ENCODE measurements at places on chromosomes 2 and 18.

GRCh38 chr2:214775971-214776370 lies 33.5 kb downstream of the BARD1 start:
- DNase-seq, result no peak

- DNase-seq, result no peak
Measured at GRCh38 chr2:29165362-29166241, 50.4 kb downstream of the CLIP4 start.

DNA sequence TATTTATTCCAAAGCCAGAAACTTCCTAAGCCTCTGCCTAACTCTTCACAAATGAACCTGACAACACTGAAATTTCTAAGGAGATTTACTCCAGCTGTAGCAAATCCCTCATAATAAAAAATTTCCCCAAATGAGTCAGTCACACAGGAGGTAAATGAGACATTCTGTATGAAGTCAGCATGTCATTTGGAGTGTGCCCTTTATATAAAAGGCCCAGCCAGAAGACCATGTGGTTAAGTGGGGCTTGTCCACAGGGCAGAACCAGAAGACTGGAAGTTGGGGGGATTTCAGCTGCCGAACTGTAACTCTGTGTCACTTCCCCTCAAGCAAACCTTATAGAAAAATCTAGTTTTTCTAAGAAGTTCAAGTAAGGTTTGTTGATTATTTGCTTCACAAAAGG lies 30.2 kb downstream of the NRP2 start:
- no peak for DNase-seq

- no peak for DNase-seq
Measured at GRCh38 chr2:134167015-134167414, 86.9 kb upstream of the MGAT5 start.

- peak; percentile 47 for DNase-seq
Measured at GRCh38 chr2:225122583-225123486, 80.6 kb upstream of the DOCK10 start.

DNA sequence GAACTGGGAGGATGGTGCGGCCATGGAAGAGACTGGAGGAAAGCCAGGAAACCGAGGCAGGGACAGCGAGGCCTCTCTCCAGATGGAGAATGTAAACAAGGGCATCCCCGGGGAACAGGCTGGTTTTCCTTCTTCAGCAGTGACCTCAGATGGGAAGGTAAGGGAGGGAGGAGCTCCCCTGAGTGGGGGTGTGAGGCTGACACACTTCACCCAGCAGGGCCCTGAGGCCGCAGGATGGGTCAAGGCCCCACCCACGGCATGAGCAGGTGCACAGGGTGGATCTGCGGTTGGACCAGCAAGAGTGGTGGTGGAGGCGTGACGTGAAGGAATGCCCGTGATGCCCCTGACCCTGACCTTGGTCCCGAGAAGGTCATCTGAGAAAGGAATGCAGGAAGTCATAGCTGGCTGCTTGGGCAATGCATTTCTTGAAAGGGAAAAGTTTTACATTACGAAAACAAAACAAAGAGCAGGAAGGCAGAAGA lies 48.1 kb downstream of the ADCY3 start:
- DNase-seq, result no peak

DNA sequence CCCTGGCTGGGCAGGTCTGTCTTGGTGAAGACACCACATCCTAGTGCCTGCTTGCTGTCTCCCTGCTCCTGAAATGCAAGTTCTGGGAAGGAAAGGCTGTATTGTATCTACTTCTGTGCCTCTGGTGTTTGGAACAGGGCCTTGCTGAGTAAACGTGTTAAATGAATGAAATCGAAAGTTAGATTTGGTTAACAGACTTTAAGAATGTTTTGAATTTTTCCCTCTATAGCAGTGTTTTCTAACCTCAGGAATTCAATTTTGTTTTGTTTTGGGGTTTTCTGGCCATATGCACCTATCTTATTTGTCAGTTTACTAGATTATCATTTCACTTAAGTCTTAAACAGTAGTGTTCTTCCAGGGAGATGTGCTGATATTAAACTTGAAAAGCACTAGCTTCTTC lies 20.7 kb downstream of the FARP2 start:
- no peak for DNase-seq

All from CD4-positive, alpha-beta T cell treated with Interleukin-2 at 100 ng/mL for 4 hours (primary cell).